Hippocampal formation (tissue), 2 donors: ENCODE measurements at places on chromosomes 4 and X.

GRCh38 chrX:148610328-148610698 is 109.9 kb downstream of the AFF2 start:
- DNase-seq, result no peak

GRCh38 chrX:110964786-110965185 is 131.2 kb upstream of the PAK3 start:
- DNase-seq, result peak; percentile 2

- no peak for DNase-seq
These were observed 5.7 kb downstream of the C4orf54 start for GRCh38 chr4:99651811-99652485.

DNA sequence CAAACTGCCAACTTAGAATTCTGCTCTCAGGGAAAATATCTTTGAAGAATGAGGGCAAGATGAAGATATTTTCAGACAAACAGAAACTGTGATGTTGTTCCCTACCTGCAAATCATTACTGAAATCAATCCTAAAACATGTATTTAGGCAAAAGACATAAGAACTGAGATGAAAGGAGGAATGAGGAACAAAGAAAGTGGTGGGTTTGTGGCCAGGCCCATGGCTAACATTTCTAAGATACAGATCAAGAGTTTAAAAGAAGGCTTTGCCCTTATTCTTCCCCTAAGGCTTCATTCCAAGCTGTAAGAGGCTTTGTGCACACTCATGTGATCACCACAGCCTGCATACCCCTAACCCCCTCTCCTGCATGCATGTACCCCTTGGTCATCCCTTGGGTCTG is 46.5 kb downstream of the ADGRG2 start:
- no peak for DNase-seq

DNA sequence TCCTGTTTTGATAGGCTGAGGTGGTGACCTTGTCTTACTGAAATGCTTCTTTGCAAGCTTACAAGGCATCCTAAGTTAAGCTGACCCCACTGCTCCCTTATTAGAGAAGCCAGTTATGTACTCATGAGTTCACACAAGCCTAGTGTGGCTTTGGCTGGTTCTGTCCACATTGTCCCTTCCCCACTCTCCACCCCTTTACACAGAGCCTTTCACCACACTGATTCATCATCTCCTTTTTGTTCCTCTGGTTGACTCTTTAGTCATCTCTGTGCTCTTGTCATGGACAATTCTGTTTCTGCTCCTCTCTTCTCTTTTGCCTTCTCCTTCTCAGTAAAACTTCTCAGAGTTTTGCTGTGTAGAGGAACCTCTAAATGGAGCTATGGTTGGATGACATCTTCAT is 4.9 kb downstream of the CHRNA9 start:
- no peak for DNase-seq

DNA sequence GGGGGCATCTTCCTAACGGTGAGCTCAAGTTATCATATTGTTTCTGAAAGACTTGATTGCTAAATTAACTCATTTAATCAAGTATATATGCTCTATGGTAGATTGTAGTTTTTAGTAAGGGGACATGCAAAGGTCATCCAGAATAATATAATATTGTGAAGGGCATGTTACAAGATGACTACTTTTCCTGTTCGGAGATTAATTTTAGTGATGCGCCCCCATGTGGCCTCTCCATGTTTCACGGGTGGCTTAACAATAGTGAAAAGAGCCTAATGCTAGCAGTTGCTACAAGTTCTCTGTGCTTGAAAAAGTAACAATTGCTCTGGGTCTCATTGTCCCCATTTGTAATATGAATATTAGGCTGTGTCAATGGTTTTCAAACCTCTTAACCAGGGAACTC is 12.2 kb downstream of the SMPX start:
- DNase-seq, result no peak

- DNase-seq, result no peak
These were observed 95.3 kb upstream of the MCF2 start for GRCh38 chrX:139803224-139803623.

DNA sequence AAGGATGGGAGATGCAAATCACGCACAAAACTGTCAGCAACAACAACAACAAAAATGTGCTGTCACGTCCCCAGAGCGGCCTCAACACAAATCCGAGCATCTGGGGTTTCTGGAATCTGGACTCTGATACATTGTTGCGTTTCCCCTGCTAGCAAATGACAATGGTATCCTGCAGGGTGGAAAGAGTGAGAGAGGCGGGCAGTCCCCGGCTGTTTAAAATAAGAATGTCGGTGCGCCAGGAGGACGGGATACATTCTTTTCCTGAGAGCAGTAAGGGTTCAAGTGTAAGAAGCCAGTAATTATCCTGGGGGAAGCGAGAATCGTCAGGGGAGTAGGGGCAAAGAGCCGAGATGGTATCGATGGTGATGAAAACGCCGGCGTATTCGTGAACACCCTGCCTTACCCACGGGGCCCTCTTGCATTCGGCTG is 310.2 kb downstream of the ASMT start:
- DNase-seq, result no peak

DNA sequence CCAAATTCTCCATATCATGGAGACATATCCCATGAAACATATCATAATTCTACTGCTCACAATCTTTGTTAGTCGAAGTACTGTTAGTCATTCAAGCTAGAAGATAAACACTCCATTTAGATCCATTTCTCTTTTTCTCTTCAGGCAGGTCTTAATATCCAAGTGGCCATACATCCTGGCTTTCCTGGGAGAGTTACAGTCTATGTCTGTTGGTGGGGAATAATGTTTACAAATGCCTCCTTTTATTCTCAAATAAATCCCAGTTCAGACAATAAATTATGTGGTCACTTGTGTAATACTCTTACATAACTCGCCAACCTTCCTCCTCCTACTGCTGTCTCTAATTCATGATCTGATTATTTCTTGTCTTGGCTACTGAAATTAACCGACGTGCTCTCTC is 82.1 kb downstream of the VCX3B start:
- DNase-seq, result no peak

DNA sequence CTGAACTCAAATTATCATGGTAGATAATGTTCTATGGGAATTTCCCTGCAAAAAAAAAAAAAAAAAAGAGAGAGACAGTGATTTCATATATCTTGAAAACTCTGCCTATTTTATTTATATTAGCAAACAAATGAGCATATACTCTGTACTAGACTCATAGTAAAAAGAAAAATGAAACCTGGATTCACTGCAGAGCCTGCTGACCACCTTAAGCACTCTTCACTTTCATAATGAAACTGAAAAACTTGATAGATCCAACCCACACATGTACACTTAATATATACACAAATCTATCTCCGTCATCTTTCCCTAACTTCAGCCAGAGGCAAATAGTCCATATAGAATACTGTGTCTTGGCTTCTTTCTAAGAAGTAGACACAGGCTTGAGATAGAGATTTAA is 226.1 kb upstream of the KCNIP4 start:
- no peak for DNase-seq

- no peak for DNase-seq
These were observed 244.2 kb downstream of the BCOR start for GRCh38 chrX:39853417-39854030.

DNA sequence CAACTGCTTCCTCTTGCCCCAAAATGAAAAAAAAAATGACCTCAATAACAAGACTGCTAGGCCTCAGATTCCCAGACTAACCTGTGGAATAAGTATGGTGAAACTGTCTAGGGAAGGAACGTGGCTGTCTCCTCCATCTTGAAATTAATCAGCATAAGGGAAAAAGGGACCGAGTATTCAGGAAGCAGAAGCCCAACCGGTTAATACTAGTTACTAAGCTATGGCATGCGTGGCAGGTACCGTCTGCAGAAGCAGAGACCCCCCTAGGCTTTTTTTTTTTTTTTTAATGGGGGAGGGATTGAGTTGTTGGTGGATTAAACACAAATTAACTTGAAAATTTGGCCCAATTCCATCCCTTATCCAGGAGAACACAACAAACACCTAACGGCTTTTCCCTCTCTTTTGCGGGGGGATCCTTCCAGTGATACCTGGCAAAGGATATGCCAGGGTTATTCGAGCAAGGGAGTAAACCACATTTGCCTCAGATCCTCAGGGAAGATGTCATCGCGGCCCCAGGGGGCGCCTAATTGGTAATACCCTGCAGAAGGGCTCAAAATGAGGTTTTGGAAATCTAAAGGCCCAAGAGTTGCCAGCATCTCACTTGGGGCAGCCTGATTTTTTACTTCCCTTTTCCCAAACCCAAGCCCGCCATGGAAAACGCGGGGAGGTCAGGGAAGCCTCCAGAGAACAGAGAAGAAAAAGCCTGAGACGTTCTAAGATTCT is 893 bp downstream of the RLIM start:
- DNase-seq, result no peak

DNA sequence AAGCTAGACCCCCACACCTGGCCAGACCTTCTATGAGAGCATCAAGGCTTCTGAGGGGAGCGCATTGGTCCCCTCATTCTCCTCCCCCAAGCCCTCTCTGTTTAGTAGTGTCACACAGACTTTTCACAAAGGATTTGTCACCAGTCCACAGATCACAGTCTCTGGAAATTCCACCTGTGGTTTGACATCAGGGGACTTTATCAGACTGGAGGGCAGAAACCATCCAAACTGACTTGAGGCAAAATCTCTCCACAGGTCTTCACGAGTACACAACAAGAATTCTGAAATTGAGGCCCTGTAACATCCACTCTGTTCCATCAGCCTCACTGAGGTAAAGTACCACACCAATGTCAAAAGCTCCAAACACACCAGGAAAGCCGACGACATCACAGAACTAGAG is 112.5 kb downstream of the SH3KBP1 start:
- DNase-seq, result no peak

DNA sequence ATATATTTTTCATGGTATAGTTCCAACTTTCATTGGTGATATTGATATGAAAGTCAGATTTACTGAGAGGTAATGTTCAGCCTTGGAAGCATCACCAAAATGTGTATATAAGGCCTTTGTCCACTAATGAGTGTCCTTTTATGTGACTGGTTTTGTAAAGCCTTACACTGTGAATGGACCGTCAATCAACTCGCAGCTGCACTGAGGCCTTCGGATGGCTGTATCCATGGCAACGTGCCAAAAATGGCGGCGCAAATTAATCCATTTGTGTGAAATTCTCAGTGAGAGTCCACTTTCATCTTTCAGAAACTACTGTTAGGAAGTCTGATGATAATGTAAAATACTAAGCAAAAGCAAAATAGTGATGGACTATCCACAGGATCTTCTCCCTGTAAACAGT is 131.7 kb downstream of the SPCS3 start:
- DNase-seq, result peak; percentile 19

DNA sequence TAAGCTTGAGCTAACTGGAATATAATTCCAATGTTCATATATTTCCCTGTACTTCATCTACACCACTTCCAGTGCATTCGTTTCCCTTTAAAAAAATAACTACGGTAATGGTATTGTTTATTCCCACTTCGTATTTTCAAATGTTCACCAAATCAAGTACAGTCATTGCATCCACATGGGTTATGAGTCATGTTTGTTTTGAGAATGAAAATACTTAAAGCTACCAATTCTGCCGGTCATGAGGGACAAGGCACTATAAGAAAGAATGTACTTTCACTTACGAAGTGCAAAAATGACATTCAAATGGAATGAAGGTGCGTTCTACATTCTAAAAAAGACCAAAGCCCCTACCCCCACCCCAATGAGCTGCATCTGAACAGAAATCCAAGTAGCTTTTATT is 174.4 kb upstream of the FGF13 start:
- DNase-seq, result no peak

DNA sequence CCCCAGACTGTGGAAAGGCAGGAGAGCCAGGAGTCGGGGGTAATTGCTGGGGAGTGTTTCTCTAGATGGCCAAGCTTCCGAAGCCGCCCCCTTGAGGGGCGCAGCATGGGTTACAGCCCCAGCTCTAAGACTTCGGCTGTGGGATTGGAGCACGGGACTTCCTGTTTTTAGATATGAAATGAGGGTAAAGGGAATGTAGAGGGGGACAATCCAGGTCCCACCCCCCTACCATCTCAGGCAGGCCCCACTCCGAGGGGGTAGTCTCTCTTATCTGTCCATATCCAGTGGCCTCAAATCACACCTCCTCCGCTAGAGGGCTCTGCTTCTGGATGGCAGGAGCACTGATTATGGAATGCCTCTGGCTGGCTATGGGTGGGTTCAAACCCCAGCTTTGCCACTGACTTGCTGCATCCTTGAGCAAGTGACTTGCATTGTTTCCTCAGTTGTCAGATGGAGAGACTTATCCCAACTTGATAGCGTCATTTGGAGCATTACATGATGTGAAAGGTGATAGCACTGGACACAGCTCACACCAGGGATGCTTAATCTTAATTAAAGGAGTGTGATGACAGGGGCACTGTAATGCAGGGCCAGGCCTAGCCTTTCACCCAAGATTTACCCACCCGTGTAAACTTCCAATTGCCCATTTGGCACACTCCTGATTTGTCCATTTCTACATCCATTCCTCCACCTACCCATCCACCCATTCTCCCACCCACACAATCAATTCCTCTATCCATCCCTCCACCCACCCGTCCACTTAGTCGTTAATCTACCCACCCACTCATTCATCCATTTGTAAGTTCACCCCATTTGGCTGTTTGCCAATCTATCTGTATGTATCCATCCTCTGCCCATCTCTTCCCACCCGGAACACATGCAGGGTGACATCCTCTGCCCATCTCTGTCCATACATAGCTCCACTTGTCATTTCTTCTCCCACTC is 848 bp upstream of the KCND1 start:
- no peak for DNase-seq

DNA sequence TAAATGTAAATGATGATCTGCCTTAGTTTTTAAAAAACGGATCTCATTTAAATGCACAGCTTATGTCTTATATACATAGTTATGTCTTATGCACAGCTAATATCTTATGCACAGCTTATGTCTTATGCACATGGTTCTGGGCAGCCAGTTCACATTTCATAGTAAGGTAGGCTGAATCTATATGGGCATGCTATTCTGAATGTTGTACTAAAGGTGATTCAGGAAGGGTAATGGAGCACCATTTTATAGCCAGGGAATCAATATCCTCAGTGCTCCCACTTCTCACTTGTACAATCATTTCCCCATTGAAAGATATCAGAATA is 77.9 kb upstream of the MID1 start:
- no peak for DNase-seq

DNA sequence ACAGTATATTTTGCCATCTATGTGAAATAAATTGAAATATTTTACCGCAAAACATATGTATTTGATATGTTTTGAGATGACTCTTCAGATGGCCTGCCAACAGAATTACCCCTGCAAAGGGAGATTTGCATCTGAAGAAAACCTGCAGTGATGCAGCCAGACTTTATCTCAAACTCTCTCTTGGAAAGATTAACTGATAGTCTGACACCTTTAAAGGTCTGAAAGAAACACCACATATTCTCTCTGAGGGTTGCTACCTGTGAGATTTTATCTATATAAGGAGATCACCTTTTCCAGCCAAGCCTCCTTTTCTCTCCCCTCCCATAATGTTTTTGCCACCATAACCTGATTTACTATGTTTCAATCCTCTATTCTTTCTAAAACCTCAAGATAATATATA is 1106.3 kb upstream of the IGFBP7 start:
- DNase-seq, result no peak

DNA sequence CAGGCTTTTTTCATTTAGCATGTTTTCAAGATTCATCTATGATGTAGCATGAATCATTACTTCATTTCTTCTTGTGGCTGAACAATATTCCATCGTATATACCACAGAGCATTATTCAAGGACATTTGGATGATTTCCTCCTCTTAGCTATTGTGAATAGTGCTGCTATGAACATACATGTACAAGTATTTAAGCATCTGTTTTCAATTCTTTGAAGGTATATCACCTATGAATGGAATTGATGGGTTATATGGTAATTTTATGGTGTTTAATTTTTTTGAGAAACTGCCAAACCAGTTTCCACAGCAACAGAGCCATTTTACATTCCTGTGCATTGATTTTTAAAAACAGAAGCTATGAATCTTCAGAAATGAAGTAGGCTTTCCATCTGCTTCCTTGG is 36.1 kb upstream of the WDR19 start:
- DNase-seq, result no peak
